Urothelium cell line (cell line): ENCODE measurements at places on chromosomes 7 and 10.

GRCh38 chr7:1386623-1387220 is 72.5 kb downstream of the MICALL2 start:
- no peak for DNase-seq

DNA sequence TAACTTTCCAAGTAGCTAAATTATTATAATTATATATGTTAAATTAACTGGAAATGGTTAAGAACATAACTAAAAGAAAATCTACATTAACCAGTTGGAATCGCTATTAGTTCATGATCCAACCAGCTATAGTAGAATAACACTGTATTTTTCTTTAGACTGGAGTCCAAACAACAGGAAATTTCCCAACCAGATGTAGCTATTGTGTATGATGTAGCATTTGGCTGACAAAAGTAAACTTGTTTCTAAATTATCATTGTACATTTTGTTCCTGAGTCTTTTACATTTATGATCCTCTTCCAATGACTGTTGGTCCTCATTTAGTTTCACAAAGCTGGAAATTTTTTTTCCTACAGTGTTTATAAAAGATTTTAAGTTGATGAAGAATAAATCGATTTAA is 62.1 kb downstream of the PAPSS2 start:
- no peak for DNase-seq

GRCh38 chr10:130764651-130765050 is 546.9 kb downstream of the TCERG1L start:
- no peak for DNase-seq

- DNase-seq, result no peak
Observed at GRCh38 chr7:83032195-83032594, 130.5 kb downstream of the PCLO start.

DNA sequence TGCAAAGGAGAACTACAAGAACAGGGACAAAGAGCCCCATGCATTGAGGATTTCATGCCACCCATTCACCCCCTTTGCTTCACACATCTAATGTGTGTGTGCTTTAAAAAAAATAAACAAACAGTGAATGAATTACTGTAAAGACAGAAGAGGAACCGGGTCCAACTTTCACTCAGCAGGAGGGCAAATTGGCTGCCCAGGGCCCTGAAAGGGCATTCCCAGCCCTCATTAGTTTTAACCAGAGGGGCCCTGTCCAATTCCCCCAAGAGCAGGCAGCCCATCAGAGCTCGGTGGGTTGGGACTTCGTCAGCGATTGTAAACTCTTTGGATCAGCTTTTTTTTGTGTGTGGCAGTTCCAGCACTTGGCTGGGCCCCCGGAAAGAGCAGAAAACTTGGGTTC is 73.6 kb upstream of the PDZD8 start:
- no peak for DNase-seq

- no peak for DNase-seq
Observed at GRCh38 chr10:101851411-101852116, 8.0 kb upstream of the KCNIP2 start.

- DNase-seq, result no peak
Observed at GRCh38 chr10:28250782-28251181, 52.1 kb downstream of the MPP7 start.

- DNase-seq, result no peak
Observed at GRCh38 chr10:19651549-19651948, 164.7 kb upstream of the PLXDC2 start.

- DNase-seq, result no peak
Observed at GRCh38 chr10:59008452-59008851, 168.0 kb upstream of the PHYHIPL start.
